ENCODE measurements at places on chromosomes 7 and 10.

- DNase-seq: no peak
Measured at GRCh38 chr7:5173496-5173895, 16.5 kb upstream of the WIPI2 start.

- DNase-seq: no peak
Measured at GRCh38 chr7:30596014-30596641, 1.4 kb downstream of the GARS1 start.

GRCh38 chr10:58152673-58153263, 114.9 kb downstream of the IPMK start:
- DNase-seq: no peak

DNA sequence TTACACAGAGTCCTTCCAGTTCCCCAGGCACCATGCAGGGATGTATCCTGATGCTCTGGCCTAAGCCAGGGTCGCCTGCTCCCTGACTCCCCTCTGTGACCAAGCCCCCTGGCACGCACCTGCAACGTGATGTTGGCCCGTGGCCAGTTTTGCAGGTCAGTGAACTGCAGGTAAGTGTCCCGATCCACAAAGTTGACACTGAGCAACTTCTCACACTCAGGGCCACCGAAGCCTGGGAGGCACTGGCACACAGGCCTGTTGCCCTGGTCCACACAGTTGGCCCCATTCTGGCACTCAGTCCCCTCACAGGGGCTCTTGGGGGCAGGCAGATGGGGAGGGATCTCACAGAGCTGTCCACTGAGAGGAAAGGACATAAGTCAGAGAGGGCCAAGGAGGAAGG, 174.3 kb downstream of the LCOR start:
- DNase-seq: no peak

- DNase-seq: no peak
Measured at GRCh38 chr7:47852330-47853245, 95.7 kb downstream of the PKD1L1 start.

GRCh38 chr7:140049339-140050024, 13.3 kb downstream of the PARP12 start:
- no peak for DNase-seq

- no peak for DNase-seq
Measured at GRCh38 chr10:46048152-46048551, 2.1 kb upstream of the MSMB start.

DNA sequence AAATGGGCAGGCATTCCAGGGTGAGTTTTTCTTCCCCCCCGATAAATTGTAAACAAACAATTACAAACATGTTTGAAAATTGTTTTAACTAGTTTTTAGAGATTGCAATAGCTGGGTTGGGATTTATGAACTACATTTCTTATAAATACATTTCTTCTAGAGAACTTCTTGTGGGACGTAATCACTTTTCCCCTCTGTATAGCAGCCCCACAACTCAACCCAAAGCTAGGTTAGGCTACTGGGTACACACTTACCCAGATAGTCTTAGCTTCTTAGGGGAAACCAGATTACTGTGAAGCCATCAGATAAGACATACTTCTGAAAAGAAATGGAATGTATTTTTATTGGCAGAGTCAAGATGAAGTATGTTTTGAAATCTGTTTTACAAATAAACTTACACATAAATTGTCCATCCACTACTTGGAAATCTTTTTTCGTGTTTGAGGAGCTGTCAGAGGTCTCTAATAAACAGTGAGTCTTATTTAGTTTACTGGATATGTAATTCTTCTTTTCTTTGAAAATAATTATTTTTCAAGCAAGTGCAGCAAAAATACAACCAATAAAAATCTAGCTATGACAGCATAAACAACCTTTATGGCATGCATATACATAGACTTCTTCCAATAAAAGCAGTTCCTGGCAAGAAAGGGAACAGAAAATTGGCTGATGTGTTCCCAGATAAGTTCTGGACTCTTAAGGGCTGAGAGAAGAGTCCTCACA, 8.0 kb upstream of the GLRX3 start:
- no peak for DNase-seq

GRCh38 chr7:76326646-76327233, 24.3 kb downstream of the HSPB1 start:
- no peak for DNase-seq

- no peak for DNase-seq
Measured at GRCh38 chr10:75431180-75432111, at the start of gene LRMDA. Gene LRMDA (plus strand): TSS chr10:75431624.

GRCh38 chr7:17020250-17020649, 138.5 kb upstream of the AGR3 start:
- no peak for DNase-seq

- no peak for DNase-seq
Measured at GRCh38 chr10:113037218-113037617, 87.2 kb downstream of the TCF7L2 start.

DNA sequence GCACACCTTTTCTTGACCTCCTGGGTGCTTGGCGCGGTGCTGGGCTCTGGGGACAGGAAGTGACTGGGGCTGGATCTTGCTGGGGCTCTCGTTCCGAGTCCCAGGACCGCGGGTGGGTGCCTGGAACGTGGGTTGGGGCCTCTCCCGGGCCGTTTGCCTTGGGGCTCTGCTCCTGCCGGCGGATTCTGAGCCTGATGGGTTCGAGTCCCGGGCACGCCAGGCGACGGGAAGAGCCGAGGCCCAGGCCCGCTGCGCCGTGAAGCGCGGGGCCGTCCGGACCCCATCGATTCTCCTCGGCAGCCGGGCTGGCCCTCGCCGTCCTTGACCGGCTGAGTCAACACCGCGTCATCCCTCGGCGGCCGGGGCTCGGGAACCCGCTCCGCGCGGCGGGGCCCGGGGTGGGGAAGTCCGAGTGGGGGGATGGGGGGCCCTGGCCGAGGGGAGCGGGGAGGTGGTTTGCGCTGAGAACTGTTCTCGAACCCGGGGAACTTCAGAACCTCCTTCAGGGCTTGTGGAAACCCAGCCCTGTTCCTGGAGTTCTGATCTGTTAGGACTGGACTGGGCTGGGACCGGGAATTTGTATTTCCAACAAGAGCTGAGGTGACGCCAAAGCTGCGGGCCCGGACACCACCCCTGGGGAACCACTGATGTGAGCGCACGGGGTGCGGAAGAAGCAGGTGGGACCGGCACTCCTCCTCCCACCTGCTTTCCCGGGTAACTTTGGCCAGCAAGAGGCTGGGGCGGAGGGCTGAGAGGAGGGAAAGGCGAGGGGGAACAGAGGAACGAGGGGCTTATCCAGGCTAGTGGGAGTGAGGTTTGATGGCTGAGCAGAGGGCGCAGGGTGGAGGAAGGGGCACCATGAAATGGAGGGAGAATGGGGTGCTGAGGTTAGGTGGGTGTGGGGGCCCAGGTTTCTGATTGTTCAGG, 6.2 kb downstream of the HHEX start:
- no peak for DNase-seq

- peak; percentile 57 for DNase-seq
Measured at GRCh38 chr10:31133792-31134310, 102.2 kb upstream of the ZNF438 start.

DNA sequence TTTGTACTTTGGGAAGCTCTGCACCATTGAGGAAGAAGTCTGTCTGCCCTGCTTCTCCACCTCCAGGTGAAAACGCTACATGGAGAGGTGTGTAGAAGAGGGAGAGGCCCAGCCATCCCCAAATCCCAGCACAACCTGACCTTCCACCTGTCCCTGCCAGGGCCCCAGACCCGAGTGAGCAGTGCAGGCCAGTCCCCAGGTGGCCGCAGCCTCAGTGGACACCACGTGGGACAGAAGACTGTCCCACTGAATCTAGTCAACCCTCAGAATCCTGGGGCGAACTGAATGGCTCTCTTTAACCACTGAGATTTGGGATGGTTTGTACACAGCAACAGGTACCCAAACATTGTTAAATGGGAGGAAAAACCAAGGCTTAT, 29.9 kb upstream of the GALNTL5 start:
- DNase-seq: no peak

GRCh38 chr7:108557617-108558016, 11.9 kb downstream of the THAP5 start:
- no peak for DNase-seq

- no peak for DNase-seq
Measured at GRCh38 chr10:81081887-81082620, 544.4 kb downstream of the SH2D4B start.

DNA sequence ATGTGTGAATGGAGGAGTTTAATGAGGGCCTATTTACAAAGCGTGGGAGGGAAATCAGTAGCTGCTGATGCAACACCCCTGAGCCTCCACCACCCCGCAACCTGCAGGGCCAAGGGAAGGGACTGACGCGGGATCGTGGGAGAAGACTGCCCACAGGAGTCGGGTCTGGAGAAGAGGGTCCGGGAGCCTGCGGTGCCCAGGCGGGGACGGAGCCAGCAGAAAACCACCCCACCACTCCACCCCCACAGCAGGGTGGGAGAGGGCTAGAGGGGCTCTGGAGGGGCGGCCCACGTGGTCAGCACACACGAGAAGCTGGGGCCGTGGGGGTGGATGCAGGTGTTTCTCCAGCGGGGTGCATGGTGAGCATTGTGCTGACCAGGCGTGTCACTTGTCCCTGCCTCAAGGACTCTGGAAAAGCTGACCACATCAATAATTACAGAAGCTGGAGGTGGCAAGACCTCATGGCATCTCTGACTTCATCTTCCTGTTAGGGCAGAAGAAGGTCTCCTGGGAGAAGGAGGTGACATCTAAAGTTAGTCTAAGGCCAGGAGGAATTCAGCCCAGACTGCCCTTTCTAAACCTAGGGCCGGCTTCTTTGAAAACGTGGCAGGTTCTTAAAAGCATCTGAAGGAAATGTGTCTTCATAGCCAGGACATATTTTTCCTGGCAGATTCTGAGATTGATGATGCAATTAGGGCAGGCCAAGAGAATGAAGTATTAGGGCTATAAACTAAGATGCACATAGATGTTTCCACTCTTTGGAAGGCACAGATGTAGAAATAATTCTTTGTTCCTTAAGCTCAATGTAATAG, 150.9 kb downstream of the RGS10 start:
- no peak for DNase-seq

DNA sequence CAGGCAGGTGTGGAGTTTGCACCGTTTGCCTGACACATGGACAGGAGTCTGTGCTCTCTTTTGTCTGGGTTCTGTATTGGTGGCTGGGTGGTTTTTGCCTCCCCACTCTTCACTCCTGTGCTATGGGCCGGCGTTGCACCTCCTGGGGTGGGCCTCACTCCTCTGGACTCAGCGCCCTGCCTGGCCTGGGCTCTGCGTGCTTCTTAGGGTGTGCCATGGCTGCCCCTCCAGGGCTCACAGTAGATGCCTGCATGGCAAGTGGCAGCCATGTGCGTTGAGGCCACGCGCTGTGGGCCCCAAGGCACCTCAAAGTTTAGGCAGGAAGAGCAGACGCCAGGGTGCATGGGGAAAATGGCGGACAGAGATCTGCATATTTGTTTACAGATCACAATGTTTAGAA, 319.8 kb downstream of the ADARB2 start:
- no peak for DNase-seq

DNA sequence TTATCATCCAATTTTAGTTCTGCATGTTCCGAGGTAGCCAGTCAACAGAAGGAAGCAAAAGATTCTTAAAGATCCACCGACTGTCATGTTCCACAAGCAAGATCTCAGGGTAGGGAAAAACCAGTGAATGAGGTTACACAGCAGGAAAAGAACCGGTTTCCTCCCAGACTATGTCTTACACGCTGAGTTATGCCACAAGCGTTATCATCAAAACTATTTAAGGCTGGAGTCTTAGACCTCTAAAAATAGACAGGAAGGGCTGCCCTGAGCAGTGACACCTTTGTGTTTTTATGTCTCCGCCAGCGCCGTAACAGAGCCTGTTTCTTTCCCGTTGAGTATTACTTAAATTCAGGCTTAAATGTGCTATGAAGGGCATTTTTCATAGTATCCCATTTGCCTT, 48.3 kb downstream of the PROSER2 start:
- DNase-seq: no peak

- peak; percentile 67 for DNase-seq
Measured at GRCh38 chr10:46022978-46023702, 7.3 kb downstream of the NCOA4 start.

DNA sequence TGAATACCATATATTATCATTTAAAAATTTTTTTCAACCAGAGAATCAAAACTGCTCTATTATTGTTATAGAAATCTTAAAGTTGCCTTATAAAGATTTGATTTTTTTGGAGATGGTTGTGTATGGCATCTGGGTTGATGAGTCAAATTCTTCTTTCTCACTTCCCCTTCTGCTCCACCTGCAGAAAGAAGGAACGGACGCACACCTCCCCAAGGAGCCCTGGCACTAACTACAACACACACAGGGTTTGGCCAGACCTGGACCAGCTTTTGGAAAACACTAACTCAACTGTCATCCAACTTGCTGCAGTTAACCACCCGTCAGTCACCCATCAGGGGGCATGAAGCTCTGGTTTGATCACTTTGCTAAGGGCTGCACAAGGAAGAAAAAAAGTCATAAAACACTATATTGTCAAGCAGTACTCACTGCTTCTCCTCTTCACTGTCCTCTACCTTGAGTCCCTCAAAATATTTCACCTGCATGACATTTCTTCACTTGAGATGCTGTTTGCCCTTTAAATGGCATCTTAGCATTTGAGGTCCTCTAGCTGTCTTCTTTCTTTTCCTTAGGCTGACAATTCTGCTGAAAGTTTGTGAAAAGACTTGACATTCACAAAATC, 266.7 kb upstream of the PHF14 start:
- no peak for DNase-seq

GRCh38 chr7:37759526-37759925, 76.0 kb downstream of the GPR141 start:
- DNase-seq: no peak

DNA sequence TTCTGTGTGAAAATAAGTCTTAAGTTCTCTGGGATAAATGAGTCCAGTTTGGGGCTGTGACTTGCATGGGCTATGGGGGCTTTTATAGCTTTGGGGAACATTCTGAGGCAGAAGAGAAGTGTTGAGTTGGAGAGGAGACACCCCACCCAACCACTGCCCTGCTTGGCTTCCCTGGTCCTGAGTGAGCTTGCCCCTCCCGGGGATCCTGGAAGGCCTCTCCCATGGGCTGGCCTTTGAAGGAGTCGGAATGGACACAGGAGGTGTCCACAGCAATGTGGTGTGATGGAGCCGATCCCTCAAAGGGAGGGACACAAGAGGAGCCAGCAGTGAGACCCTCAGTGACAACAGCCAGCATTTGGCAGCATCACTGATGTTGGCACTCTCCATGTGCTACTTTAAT, 89.8 kb downstream of the GLRX3 start:
- DNase-seq: no peak

DNA sequence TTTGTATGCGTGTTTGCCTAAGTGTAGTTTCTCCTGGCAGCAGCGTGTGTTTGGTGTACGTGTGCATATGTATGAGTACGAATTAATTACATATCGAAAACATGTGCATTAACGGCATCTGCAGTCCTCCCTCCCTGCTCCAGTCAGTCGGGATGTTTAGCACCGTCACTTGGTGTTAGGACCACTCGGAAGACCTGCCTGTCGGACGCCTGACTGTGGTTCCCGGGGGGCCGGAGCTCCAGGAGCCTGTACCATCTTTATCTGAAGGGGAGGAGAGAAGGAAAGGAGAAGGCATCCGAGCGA, 1.1 kb upstream of the CNTNAP2 start:
- DNase-seq: no peak

DNA sequence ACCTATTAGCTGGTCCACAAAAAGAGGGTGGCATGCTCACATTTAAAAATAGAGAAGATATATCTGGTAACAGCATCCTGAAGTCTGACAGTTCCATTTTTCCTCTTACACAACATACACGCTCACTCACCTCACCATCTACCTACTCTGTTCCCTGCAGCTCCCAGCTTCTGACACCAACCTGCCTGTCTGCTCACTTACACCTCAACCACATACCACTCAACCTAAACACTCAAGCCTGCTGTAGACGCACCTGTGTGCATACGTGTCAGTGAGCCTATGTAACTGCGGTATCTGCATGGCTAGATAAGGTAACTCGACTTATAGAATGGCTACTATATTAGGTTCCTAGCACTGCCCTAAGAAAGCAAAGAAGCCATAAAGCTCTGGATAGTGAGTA, 174.9 kb downstream of the DGKI start:
- no peak for DNase-seq
